NCI-H1436 treated with DMSO at 0.1 percent for 48 hours (cell line): ENCODE measurements at places on chromosomes 2 and 18.

- DNase-seq: no peak
These were observed 350.5 kb upstream of the ETAA1 start for GRCh38 chr2:67046591-67046990.

DNA sequence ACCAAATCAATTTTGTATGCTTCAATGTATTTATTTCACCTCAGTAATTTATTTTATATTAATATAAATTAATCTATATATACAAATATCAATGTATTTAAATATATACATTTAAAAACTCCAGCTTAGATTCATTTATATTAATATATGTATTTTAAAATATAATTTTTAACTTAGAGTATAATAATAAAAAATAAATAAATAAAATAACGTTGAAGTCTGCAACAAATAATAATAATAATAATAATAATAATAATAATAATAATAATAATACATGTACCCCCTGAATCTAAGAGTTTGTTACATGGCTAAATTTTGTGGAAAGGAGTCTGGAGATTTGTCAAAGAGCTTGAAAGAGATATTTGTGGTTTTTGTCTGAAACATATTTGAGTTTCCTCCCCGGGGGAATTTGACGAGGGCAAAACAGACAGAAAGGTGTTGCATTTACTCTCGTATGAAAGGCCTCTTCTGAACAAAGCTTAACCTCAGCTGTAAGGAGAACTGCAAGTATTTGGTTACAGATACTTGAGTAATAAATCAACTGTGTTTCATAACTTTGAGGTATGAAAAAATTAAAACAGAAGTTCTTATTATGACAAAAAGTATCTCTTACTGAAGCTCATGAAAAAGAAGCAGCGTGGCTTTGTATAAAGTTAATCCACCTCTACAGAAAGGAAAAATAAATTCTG lies 93.4 kb downstream of the CDH19 start:
- no peak for DNase-seq

GRCh38 chr2:146598791-146599190 lies 1246.0 kb upstream of the ACVR2A start:
- no peak for DNase-seq

DNA sequence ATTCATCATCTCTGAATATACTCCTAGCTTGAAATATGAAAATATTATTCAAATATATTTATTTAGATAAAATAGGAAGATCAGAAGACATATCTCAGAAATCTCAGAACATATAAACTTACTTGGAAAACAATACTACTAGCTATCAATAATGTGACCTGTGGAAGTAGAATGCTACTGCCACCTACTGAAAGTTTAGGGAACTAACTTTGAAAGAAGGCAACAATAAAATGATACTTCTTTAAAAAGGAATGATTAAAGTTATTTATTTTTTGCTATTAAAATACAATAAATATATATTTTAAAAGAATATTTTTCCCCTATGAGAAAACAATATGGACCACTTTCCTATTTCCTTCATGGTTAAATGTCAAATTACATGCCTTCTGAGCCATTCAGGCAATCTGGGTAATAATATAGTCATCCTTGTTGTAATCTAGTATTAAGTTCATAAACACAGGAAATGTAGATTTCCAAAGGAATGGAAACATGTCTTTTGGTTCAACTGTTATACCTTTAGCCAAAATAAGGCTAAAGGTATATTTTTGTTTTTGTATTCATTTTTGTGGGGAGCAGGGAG lies 26.0 kb downstream of the ACADL start:
- DNase-seq: no peak

- no peak for DNase-seq
These were observed 39.5 kb downstream of the INO80C start for GRCh38 chr18:35458271-35458670.

DNA sequence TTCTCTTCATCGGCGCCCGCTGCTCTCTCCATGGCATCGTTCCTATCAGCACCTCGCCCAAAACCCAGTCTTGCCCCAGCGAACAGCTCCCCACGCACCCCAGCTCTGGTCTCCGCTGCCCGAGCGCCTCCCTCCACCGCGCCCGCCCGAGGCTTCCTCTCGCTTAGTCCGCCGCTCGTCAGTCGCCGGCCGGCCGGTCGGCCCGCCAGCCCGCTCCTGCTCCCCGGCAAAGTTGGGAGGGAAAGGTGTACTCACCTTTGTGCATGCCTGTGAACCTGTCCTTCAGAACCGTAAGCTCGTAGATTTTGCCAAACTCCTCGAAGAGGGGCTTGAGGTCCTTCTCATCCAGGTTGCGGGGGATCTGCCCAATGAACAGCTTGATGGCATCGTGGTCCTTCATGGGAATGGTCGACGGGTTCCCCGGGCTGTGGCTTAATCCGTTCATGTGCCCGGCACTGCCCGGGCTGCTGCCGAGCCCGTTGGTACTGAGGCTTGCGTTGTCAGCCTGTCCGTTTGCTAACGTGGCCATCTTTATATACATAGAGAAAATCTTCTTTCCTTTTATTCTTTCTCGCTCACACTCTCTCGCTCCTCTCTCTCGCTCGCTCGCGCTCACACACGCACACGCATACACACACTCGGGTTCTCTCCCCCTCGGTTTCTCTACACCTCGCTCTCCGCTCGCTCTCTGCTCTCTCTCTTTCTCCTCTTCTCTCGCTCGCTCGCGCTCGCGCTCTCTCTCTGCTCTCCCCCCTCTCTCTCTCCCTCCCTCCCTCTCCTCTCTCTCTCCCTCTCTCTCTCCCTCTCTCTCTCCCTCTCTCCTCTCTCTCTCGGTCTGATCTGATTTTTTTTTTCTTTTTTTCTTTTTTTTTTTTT lies at the start of gene CELF4:
CELF4 (minus strand) TSS at position 698 of the 876 bp plus-strand sequence.
- no peak for DNase-seq

DNA sequence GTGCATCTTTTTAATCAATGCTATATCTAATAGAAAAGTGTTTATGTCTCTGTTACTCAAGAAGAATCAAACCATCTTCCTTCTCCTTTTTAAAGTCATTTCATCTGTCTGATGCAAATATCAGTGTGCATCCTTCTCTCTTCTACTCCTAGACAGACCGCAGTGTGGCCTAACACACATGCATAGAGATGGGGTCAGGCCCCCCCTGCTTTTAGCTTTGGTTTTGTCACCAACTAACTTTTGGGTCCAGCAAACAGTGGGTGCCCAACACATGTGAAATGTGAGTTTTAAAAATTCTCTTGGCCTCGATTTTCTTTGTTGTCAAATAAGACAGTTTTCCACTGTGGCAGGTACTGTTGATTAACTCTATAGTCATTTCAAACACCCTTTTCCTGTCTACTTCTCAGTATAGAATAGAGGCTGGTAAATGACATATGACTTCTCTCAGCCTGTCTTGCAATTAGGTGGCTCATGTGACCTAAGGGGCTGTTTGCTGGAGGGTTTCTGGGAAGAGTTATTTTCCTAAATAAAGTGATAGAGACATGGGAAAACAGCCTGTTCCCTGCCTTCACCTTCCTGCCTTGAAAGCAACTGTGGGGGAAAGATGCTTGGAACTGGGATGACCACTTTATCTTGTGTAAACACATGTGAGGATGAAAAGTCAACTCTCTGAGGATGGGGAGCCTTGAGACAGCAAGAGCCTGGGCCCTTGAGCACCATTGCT lies 65.7 kb upstream of the DARS1 start:
- no peak for DNase-seq

- no peak for DNase-seq
These were observed 2.0 kb upstream of the THUMPD2 start for GRCh38 chr2:39780825-39781600.

DNA sequence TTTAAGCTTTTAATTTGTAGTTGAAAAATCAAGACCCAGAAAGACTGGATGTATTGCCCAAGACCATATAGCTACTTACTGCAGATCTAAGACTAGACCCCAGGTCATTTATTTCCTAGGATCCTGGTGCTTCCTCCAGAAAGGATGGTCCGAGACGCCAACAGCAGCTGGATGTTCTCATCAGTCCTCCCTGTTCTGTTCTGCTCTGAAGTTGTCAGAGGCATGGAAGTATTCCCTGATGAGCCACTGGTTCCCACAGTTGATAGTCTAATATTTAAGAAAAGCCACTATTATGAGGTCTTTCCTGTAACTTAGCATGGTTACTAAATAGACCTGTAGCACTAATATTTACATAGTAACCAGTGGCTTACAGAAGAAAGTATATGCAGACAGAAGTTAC lies 393.5 kb downstream of the MTX2 start:
- no peak for DNase-seq

GRCh38 chr2:109301746-109302145 lies 172.7 kb downstream of the SH3RF3 start:
- no peak for DNase-seq

- DNase-seq: no peak
These were observed 7.3 kb upstream of the MTLN start for GRCh38 chr2:110219496-110220189.

DNA sequence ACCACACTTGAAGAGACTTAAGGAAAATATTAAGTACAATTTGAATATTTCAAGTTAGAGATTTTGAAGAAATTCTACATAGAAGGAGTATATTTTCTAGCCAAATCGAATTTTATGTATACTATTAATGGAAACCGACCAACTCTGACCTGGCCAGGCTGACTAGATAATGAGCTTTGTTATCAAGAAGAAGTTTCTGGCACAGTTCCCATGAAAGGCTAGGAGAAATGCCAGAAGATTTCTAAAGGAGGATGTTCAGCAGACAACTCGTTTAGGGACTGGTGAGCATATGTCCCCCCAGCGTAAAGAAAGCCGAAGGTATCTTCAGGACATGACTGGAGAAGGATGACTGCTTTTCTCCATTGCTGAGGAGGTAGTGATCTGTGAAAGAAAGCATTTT lies 127.3 kb downstream of the DIS3L2 start:
- no peak for DNase-seq

DNA sequence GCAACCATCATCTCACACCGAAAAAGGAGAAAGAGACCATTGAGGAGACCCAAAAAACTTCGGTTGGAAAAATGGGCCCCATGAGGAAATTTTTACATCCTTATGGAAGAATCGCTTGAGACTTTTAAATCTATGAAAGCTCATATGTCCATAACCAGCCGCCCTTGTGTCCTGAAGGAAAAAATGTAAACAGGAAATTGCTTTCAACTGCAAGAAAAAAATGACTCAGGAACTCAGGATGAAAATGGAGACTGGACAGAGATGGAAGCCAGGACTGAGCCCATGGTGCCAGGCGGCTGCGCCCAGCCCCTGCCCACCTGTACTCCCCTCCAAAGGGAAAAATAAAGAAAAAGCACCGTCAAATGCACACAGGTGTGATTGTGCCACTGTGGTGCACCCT lies 81.5 kb upstream of the SLC66A3 start:
- DNase-seq: no peak

GRCh38 chr2:231925303-231926179 lies 655 bp downstream of the NPPC start:
- DNase-seq: no peak

DNA sequence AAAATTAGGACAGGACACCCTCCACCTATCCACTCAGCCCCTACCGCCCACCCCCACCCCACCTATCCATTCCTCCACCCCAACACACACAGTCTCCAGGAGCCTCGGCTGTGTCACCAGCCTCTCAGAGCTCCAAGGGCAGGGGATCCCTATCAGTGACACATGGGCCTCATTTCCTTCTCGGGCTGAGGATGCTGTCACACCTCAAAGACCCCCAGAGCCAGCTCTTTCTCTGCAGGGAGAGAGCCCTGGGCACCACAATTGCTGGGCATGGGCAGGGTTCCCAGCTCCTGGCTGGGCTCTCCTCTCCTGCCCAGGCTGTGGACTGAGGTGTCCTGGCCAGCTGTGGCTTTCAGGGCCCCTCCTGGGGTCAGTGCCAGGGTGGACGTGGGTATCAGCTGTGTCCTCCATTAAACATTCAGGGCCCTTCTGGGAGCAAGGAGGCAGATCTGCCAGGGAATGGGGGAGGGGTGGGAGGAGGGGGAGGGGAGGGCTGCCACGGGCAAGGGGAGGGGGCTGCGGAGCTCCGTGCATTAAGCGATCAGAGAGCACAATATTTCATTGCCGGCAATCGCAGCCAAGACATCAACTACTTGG lies 14.3 kb upstream of the ECEL1 start:
- no peak for DNase-seq

GRCh38 chr2:55720417-55720816 lies 26.8 kb upstream of the PNPT1 start:
- no peak for DNase-seq

- no peak for DNase-seq
These were observed 134.3 kb upstream of the HAAO start for GRCh38 chr2:42926434-42927333.

DNA sequence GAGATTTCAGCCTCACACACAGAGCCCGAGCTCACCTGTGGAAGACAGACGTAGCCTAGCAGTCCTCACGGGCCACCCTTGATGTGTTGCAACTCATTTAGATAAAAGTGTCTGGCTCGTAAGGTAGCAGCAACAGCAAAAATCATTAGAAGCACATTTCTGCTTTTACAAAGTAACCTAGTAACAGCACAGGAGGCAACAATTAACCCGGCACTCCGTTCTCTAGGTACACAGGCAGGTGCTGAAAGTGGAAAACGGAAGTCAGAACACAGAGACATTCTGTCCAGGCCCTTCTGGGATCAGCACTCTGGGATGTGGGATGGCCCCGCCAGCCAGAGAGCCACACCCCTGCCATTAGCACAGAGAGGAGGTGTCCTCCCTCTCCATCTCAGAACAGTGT lies 99.3 kb downstream of the KLHL29 start:
- DNase-seq: peak; percentile 33

DNA sequence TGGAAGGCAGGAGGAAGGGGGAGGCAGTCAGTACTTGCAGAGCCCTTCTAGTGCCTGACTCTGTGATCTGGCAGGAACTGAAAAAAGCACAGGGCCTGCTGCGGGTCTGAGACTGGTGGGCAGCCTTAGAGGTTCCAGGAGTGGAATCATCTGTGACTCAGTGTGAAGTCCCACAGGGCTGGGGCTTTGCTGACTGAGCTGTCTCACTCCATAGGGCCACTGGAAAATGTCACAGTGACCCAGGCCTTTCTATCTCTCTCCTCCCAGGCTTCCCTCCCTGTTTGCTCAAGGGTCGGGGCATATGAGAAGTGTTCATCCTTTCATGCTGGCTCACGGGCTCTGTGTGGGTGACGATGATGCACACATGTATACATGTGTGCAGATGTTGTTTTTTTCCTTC lies 47.1 kb upstream of the ZFP36L2 start:
- DNase-seq: no peak

- DNase-seq: no peak
These were observed 63.9 kb downstream of the MBOAT2 start for GRCh38 chr2:8939486-8940114.

- no peak for DNase-seq
These were observed 9.2 kb upstream of the SELENOI start for GRCh38 chr2:26336719-26337118.

GRCh38 chr2:113692698-113693428 lies 63.6 kb downstream of the SLC35F5 start:
- no peak for DNase-seq

GRCh38 chr2:207468488-207468887 lies 61.3 kb upstream of the CREB1 start:
- DNase-seq: no peak
